ENCODE measurements at places on chromosomes 5 and 9.

- DNase-seq = no peak
These were observed 215.2 kb upstream of the ELAVL2 start for GRCh38 chr9:24041160-24041690.

- no peak for DNase-seq
These were observed 37.6 kb downstream of the ANKRD33B start for GRCh38 chr5:10601246-10602030.

DNA sequence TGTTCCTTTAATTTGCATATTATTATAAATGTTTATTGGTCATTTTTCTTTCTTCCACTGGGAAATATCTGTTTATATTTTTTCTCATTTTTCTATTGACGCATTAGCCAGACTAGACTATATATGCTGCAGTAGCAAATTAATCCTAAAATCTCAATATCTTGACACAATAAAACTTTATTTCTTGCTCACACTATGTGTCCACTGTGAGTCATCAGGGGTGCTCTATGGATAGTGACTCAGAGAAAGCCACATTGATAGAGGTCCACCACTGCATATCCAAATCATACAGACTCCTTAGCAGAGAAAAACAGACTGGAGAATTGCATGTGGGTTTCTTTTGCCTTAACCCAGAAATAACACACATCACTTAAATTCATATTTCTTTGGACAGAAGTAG lies 20.8 kb downstream of the OR1L3 start:
- DNase-seq = no peak

- no peak for DNase-seq
These were observed 210.8 kb upstream of the SMARCA2 start for GRCh38 chr9:1804128-1804865.

Measured in CD4-positive, alpha-beta T cell treated with Interleukin-12 subunit alpha and Interleukin-12 subunit beta, for 1 hour (primary cell).